ENCODE measurements at places on chromosomes 13 and 19.

DNA sequence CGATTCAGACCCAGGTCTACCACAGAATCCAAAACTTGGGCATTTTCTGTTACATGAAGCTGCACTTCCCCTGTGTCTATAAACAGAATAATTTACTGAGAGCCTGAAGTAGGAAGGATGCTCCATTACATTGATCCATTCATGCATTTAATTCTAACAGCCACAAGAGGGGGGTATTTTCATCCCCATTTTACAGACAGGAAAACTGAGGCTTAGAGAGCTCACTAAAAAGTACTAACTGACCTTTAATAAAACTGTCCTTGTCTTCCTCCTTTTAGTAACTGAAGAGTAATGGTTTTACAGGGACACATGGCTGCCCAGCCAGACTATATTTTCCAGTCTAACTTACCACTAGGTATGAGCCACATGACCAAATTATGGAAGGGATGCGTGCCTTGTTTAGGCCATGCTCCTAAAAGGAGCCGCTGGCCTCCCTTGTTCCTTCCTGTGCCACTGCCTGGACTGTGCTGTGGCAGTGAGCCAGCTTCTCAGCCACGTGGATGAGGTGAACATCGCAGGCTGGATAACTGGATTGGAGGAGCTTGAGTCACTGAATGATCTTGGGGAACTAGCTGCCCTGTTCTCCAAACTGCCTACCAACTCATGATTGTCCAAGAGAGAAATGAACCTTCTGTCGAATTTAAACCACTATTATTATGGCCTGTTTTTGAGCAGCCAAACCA is 108.3 kb downstream of the DOCK9 start:
- no peak for DNase-seq

DNA sequence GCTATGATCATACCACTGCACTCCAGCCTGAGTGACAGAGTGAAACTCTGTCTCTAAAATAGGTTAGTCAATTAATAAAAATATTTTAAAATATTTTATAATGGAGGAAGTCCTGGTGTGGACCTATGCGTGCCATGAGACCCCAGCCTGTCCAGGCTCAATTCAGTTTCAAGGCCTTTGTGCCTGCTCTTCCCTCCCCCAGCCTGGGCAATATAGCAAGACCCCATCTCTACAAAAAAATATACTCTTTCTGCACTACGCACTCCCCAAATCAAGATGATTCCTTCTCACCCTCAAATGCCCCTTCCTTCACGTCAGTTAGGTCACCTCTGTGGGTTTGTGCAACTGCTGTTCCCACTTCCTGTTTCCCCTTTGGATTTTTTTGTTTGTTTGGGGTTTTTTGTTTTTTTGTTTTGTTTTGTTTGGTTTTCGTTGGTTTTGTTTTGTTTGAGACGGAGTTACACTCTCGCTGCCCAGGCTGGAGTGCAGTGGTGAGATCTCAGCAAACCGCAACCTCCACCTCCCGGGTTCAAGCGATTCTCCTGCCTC is 1.4 kb upstream of the HSH2D start:
- DNase-seq = no peak

DNA sequence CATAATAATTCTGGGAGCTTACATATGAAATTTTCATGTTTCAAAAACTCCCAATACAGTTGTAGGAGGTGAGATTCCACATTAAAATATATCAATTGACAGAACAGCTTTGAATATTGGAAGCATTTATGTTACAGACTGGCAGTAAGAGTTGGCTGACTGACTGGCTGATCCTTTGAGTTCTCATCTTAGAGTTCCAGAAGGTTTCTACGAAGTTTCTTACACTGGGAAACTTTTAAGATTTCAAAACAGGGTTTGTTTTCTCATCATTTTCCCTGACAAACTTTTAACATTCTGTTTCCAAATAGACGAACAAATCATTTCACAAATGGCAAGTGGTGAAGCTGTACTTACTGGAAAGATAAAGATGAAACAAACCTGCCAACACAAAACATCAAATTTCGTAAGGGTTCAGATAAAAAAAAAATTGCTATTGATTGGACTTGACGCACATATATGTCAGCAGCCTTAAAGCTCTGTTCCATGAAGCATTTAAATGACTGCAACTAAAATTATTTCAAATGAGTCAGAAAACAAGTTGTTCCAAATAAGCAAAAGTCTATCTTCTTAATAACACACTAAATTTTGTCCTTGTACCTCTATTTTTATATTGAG is 243.5 kb downstream of the SUCLA2 start:
- no peak for DNase-seq

GRCh38 chr13:104414771-104415170 is 1348.6 kb upstream of the SLC10A2 start:
- no peak for DNase-seq

DNA sequence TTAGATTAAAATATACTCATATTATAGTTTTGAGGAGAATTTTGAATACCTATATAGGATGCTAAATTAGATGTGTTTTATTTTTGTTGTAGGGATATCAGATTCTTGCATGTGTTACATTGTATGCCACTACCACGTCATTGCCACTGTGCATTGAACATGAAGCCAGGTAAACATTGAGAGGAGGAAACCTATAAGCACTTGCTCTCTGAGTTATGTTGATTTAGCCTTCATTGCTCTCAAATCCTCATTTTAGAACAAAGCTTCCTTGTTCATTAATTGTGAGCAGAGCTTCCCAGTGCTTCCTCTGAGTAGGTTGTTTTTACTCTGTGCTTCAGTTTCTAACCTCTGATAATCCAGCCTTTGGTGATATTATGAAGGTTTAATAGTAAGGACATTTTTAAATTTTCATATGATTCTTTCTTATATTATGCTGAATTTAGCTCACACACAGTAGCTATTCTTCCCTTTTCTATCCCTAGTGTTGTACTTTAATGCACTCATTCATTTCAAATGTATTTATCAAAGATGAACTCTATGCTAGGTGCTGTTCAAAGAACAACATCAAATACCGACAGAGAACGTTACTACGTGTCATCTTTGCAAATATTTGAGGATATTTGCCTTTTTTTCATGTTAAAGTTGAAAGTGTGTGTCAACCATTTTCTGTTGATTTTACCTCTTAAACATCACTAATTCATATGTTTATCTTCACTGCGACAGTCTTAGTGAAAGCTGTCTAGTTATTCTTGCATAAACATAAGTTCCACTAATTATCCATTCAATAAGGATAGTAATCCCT is 1448.0 kb upstream of the MIR17HG start:
- DNase-seq = no peak

GRCh38 chr19:57106722-57107235 is 13.0 kb upstream of the USP29 start:
- no peak for DNase-seq

- no peak for DNase-seq
Measured at GRCh38 chr19:6608940-6609339, 18.0 kb upstream of the CD70 start.

- no peak for DNase-seq
Measured at GRCh38 chr13:35618565-35619083, 142.1 kb upstream of the MAB21L1 start.

- no peak for DNase-seq
Measured at GRCh38 chr13:75749407-75749806, 113.3 kb downstream of the LMO7 start.

DNA sequence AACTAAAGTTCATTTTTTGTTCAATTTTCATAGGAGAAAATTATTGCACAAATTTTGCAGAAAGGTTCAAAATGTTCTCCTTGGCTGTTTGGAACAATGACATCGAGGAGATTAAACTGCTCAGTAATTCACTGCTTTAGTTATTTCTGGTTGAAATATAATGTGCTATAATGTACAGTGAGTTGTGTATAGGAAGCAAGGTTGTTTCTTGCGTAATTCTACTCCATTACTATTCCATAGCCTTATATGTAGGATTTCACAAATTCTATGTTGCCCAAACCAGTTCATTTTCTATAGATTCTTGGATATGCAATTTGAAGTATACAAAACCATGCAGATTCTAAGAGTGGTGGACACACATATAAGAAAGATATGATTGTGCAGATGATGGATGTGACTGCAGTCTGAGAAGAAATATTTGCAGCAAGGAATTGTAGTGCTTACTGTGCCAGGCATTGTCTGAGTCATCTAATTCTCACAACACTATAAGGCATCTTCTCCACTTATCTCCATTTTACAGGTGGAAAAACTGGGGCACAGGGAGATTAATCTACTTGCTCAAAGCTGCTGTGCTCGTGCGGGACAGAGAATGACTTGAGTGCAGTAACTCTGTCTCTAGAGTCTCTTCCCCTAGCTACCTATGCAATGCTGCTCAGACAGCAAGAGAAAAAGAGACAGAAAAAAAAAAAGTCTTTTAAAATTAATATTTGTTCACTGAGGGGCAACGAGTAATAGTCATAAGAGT is 515.5 kb downstream of the MYO16 start:
- no peak for DNase-seq

DNA sequence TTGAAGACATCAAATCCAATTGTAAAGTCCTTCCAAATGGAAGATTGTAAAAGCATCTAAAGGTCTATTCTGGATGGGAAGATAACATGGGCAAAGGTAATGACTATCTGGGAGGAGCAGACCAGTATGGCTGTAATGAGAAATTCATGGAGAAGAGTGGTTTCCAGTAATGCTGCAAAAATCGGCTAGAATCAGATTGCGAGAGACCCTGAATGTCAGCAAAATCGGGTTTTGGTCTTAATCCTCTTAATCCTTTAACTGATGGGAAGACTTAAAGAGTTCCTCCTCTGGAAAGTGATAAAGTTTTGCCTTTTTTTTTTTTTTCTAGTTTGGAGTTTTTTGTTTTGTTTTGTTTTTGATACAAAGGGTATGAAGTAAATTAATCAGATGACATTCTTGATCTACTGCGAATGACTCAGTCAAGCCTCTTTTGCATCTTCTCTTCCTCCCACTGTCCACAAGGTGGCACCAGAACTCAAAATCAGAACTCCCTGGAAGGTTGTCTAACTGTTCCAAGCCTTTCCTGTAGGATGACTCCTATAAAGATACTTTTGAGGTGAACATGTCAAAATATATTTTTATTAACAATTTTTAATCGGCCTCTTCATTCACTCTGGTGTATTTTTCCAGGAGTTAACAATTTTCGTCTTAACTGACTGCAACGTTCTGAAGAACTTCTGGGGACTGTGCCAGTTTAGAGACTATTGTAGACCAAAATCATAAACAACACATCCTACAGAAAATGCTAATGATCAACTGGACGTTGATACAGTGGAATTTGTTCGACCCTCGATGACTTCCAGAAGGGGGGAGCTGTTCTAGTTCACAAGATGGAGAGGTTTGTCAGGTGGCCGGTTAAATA is 213.3 kb upstream of the MIR17HG start:
- peak; percentile 79 for DNase-seq

- DNase-seq = no peak
Measured at GRCh38 chr13:26230703-26231102, 8.6 kb upstream of the RNF6 start.

DNA sequence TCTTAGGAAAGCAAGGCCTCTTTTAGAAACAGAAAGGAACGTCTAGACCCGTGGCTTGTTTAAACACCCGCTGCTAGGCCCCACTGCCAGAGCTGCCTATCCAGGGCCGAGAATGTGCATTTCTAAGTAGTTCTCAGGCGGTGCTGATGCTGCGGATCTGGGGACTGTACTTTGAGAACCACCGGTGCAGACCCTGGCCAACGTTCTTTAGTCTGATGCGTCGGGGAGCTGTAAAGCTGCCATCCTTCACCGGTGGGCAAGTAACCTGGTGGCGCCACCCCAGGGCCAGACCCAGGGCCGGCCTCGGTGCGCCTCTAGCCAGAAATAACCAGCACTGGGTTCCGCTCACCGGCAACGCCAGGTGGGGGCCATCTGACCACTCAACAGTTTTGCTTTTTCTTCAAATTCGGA is 47.1 kb downstream of the TGDS start:
- peak; percentile 40 for DNase-seq

DNA sequence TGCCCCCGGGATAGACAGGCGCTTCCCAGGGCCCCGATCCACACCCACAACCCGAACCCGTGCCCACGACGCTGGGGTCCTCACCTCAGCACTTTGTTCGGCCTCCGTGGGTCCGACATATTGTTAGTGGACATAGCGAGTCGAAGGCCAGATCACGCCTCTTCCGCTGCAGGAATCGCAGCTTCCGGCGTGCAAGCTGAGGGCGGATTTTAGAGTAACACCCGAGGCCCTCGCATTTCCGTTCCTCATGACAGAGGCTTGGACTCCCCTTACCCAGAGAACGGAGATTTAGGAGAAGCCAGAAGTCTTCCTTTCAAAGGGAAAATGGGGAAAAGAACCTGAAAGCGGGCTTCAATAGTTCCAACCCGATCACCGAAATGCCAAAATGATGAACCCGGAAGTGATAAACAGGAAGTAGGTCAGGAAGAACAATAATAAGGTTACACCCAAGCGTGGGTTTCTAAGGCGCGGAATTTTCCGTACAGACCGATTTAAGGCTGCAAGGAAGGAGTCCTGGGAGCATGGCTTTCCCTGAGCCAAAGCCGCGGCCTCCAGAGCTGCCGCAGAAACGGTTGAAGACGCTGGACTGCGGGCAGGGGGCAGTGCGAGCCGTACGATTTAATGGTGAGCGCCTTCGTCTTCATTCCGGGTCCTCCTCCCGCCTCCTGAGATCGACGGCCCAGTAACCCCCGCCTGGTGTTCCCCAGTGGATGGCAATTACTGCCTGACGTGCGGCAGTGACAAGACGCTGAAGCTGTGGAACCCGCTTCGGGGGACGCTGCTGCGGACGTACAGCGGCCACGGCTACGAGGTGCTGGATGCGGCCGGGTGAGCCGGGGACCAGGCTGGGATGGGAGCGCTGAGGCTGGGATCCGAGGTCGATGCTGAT is 2.9 kb downstream of the WDR83 start:
- DNase-seq = peak; percentile 92

DNA sequence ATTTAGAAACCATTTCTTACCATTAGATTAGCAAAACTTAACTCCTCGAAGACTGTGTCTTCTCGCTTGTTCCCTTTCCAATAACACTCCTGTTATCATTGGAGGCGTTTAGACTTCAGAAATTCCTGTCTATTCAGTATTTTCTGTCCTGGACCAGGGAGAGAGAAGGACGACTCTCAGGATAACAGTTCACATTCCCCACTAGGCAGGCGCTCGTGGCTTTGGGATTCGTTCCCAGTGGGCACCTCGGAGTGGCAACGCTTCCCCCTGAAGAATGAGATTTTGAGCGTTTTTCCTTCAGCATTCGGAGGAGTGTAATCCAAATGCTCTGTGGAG is 429 bp upstream of the ZNF225 start:
- DNase-seq = no peak

DNA sequence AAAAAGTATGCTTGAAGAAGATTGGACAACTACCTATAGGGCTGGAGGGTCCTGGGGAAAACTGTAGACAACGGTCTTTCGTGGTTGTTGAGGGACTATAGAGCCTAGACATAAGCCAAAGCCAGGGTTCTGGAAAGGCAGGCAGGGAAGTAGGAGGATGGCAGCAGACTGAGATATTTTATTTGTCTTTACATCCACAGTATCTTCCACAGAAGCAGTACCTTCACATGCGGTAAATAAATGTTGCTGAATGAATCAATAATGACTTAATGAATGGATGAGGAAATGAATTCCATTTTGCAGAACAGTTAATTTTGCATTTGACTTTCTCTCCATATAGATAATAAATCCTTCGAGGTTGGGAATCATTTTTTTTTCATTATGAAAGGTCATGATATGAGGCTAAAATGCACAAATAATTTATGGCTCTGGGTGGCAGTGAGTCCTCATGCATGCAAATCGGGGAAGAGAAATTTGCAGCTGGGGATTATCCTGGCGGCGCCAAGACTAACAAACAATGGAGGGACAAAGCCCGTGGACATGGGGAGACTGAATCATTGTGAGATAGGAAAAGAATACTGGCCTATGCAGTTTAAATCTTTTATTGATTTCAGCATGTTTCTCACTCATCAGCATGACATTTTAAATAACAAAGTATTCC is 102.0 kb downstream of the ERCC5 start:
- peak; percentile 91 for DNase-seq

- DNase-seq = no peak
Measured at GRCh38 chr19:43395561-43395960, 19.1 kb upstream of the TEX101 start.

Data from Ammon's horn (tissue), 1 donor.